ENCODE measurements at places on chromosomes 6 and 20. TPM values are rescaled to one million over a fixed set of nuclear protein-coding genes. Genes with fewer than 3 reads are reported as not detected.

DNA sequence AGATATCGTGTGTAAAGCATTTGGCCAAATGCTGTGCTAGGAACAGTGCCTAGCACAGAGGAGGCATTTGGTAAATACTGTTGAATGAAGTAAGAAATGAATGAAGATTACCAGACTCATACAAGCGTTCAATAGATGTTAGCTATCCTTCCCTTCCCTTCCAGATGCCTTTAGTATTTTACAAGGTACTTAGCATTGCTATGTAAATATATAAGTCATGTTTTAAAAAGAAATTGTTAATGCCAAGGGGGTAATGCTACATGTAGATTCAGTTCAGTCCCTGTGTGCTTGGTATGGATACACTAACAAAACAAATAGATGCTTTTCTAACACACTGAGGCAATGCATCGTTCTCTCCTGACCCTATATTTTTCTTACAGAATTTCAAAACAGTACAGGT, 407.2 kb downstream of the ADGRB3 start:
- H3K4me3 ChIP-seq = no peak overlapping the region
- no peaks in the 10 kb centered on the region for H3K4me1 ChIP-seq
- H3K27me3 ChIP-seq = no peaks in the 10 kb centered on the region
- H3K27ac ChIP-seq = no peak overlapping the region
- no peaks in the 10 kb centered on the region for H3K36me3 ChIP-seq
- DNase-seq = no peak

- H3K4me3 ChIP-seq = no peak overlapping the region
- H3K4me1 ChIP-seq = peaks cover 20% of the 10 kb centered on the region
- peaks cover 15% of the 10 kb centered on the region for H3K36me3 ChIP-seq
- DNase-seq = no peak
Observed at GRCh38 chr6:36860126-36860525, 14.5 kb downstream of the PPIL1 start.

- DNase-seq = no peak
- no peaks in the 10 kb centered on the region for H3K27me3 ChIP-seq
- peak overlapping the region; percentile 65 for H3K4me3 ChIP-seq
- peaks cover 70% of the 10 kb centered on the region for H3K4me1 ChIP-seq
- peaks cover 7% of the 10 kb centered on the region for H3K36me3 ChIP-seq
Observed at GRCh38 chr6:15409301-15410125, 163.6 kb downstream of the JARID2 start.

DNA sequence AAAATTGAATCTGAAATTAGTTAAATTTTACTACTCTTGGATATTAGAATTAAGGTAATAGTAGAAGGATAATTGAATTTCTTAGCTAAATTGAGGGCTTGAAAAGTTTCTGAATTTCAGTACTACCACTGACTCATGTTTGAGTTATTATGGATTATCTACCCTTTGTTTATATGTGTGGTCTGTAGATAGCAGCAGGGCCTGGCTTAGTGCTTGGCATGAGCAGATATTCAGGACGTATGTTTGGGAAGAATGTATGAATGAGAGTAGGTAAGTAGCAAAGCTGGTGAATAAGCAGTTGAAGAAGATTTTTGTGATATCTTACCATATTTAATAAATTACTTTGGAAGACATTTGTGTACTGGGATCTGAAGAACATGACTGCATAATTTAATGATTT, 152.7 kb downstream of the MACROD2 start:
- H3K27ac ChIP-seq = no peak overlapping the region
- no peaks in the 10 kb centered on the region for H3K4me1 ChIP-seq
- no peak for DNase-seq
- no peaks in the 10 kb centered on the region for H3K27me3 ChIP-seq

DNA sequence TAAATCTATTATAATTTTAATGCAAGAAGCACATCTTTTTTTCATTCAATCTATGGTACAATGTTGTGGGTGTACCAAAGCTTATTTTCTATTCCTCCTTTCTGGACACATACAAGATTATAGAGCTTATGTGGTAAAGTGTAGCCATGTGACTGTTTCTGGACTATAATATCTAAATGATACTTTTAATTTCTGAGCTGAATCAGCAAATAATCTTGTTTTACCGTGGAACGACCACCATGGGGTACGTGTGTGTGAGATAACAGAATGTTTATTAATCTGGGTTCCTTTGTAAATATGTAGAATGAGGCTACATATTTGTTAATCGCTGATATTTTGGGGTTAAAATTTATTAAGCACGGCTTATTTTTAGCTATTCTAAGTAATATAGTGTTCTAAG, 111.5 kb upstream of the EYS start:
- DNase-seq = no peak
- no peaks in the 10 kb centered on the region for H3K27me3 ChIP-seq
- peaks cover 8% of the 10 kb centered on the region for H3K36me3 ChIP-seq
- no peak overlapping the region for H3K27ac ChIP-seq
- H3K4me1 ChIP-seq = no peaks in the 10 kb centered on the region

GRCh38 chr20:64052987-64053840, 3.8 kb upstream of the SOX18 start:
- H3K4me1 ChIP-seq = peaks cover 6% of the 10 kb centered on the region
- no peaks in the 10 kb centered on the region for H3K27me3 ChIP-seq
- no peak overlapping the region for H3K27ac ChIP-seq
- no peak for DNase-seq
- H3K36me3 ChIP-seq = no peaks in the 10 kb centered on the region

DNA sequence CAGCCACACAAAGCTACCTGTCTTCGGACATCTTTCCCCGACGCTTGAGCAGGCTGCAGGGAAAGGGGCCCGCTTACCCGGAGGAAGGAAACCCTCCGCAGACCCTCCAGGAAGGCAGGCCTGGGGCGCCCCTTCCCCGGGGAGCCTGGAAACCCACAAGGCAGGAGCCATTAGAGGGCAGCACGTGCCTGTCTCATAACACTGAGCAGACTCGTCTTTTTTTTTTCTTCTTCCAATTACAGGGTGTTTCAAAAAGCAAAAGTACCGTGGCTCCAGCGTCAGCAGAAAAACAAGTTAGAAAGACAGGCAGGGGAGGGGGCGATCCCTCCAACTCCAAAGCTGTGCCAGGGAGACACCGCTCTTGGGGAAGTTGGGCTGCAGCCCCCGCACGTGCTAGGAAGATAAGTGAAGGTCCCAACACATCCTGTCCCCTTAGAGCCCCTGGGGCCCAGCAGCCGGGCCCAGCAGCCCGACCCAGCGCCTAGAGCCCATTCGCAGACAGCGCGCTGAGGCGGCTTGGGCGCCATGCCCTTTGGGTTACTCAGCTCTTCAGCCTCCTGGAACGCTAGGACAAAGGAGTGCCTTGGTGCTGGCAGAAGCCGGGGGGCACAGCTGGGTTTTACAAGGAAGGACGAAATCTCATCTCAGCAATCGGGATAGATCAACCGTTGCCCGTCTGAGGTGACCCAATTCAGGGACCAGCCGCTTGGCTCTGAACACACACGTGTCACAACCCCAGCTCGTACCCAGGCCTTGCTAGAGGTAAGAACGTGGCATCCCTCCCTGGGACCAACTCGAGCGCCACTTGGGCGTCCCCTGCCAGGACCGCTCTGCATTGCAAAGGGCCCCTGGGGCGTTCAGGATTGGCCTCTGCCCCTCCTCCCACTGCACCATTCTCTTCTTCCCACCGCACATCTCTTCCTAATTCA, 136.3 kb downstream of the LY86 start:
- peaks cover 13% of the 10 kb centered on the region for H3K27me3 ChIP-seq
- H3K4me1 ChIP-seq = peaks cover 7% of the 10 kb centered on the region
- peak overlapping the region; percentile 19 for H3K4me3 ChIP-seq
- no peaks in the 10 kb centered on the region for H3K36me3 ChIP-seq
- no peak overlapping the region for H3K27ac ChIP-seq
- no peak for DNase-seq

GRCh38 chr6:101276066-101276465, 117.4 kb upstream of the GRIK2 start:
- no peaks in the 10 kb centered on the region for H3K36me3 ChIP-seq
- H3K4me3 ChIP-seq = no peak overlapping the region
- no peaks in the 10 kb centered on the region for H3K27me3 ChIP-seq
- H3K27ac ChIP-seq = no peak overlapping the region
- H3K4me1 ChIP-seq = no peaks in the 10 kb centered on the region

GRCh38 chr20:53929974-53930650, 140.3 kb downstream of the BCAS1 start:
- DNase-seq = no peak
- H3K4me1 ChIP-seq = peaks cover 44% of the 10 kb centered on the region
- H3K27ac ChIP-seq = peak overlapping the region; percentile 0

Gene TCF15
- total RNA-seq = 0.36 TPM

Gene CRISP3
- total RNA-seq = not detected

Gene CDH22
- total RNA-seq = not detected

Gene CD40
- 6.7 TPM for total RNA-seq

Gene VIP
- not detected for total RNA-seq

Data from natural killer cell treated with Interleukin-12 subunit alpha and Interleukin-12 subunit beta and Interleukin-15 and Interleukin-18, amount 100 ng/mL, for 72 hours (primary cell).